AG09319 (cell line): ENCODE measurements at places on chromosomes 2 and 18.

DNA sequence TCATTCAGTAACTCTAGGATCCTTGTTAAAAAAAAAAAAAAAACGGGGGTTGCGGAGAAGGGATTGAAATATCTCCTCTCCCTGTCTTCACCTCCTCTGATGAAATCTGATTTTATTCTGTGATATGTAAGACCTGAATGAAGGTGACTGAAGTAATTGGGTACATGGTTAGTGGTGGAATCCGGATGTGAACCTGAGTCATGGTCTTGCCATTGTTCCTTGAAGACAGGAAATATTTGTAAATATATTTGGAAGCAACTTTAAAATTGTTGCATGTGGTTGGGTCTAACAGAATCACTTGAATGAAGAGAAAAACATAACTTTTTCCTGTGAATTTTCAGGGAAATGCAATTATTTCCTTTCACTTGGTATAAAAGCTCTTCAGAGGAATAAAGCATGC is 3.0 kb upstream of the IL1A start:
- no peak for DNase-seq

DNA sequence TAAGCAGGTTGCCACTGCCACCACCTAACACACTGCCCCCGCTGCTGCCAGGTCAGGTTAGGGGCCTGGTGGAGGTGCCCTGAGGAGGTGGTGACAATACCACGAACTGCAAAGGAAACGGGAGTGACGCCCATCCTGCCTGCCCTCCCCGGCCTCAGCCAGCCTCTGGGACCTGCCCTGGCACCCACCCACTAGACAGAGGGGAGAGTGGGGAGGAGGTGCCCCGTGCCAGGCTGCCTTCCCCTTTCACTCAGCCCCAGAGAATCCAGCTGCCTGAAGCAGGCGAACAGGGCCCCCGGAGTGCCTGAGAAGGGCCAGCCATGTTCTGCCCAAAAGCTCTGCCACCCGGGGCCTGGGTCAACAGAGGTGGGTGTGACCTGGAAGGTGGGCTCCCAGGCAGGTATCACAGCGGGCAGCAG is 44.5 kb upstream of the FOSL2 start:
- DNase-seq, result no peak

GRCh38 chr2:29154610-29155009 is 39.4 kb downstream of the CLIP4 start:
- no peak for DNase-seq

DNA sequence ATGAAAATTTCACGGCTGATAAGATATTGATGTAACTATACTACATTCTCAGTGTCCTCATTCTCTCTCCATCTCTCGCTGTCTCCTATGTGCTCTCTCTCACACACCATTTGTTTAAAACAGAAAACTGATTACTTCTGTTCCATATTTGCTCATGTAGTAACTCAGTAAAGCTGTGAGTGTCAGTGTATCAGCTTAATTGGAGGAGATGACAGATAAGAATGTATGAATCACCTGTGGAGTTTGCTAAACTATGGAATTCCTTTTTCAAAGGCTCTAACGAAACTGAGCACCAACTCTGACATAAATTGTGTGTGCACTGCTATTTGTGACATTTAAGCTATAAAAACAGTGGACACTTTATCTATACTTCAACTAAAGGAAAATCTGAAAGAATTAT is 1080.0 kb downstream of the DSC3 start:
- no peak for DNase-seq

GRCh38 chr2:241358470-241358869 is 2.4 kb downstream of the FARP2 start:
- no peak for DNase-seq

DNA sequence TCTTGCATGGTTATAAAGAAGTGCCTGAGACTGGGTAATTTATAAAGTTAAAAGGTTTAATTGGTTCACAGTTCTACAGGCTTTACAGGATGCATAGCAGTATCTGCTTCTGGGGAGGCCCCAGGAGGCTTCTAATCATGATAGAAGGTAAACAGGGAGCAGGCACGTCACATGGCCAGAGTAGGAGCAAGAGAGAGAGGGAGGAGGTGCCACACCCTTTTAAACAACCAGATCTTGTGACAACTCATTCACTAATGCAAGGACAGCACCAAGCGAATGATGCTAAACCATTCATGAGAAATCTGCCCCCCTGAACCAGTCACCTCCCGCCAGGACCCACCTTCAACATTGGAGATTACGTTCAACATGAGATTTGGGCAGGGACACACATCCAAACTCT is 141.1 kb downstream of the EN1 start:
- no peak for DNase-seq

- DNase-seq, result no peak
Measured at GRCh38 chr2:205972113-205972512, 113.9 kb downstream of the INO80D start.
